ENCODE measurements at places on chromosomes 12 and 14.

GRCh38 chr12:39605501-39605900 lies 14.1 kb downstream of the ABCD2 start:
- no peak for DNase-seq

- no peak for DNase-seq
Observed at GRCh38 chr12:117300174-117300573, 61.3 kb downstream of the NOS1 start.

DNA sequence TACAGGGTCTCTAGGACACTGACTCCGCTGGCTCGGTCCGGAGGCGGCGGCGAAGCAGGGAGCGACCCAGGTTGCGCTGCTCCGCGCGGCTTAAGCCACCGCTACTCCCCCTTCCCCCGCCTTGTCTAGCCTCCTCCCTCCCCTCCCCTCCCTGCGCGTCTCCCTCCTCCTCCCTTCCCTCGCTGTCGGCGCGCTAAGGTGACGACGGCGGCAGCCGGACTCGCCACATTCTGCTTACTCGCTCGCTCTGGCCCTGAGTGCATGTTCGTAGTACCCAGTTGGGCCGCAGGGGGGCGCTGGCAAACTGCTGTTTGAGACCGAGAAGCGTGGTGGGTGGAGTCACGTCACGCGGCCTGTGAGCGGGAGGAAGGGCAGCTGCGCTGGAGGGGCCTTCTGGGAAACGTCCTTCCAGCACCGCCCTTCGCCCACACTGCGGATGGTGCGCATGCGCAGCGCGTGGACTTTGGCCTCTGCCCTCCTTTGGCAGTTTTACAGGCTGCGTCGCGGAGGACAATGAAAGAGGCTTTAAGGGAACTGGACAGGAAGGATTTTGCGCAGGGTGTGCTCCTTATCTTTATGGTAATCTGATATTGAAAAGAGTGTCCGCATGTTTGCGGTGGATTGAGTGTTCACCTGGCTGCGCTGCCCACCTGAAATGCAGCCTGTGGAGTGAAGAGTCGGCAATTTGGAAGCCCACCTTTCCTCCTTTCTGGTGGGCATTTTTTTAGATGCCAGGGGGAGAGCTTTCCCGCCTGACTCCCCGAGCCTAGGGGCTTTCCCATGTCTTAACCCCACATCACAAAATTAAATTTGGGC lies at the start of gene SCAF11:
TSS of gene SCAF11 (minus strand) at position 107 of the 816 bp plus-strand sequence. CDS start 26,407 bp downstream, outside the sequence.
- peak; percentile 92 for DNase-seq

DNA sequence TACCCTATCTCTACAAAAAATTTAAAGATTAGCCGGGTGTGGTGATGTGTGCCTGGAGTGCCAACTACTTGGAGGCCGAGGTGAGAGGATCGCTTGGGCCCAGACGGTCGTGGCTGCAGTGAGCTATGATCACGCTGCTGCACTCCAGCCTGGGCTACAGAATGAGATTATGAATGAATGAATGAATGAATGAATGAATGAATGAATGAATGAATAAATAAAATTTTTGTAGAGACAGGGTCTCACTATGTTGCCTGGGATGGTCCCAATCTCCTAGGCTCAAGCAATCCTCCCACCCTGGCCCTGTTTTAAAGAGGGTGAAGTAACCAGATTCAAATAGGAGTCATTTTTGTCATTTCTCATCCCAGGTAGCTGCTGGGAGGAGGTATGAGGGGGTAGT lies 176.2 kb upstream of the HIF1A start:
- no peak for DNase-seq

GRCh38 chr14:32374155-32374554 lies 45.1 kb downstream of the AKAP6 start:
- no peak for DNase-seq

GRCh38 chr12:26749781-26750180 lies 83.2 kb downstream of the ITPR2 start:
- DNase-seq, result no peak

- no peak for DNase-seq
Observed at GRCh38 chr12:6157482-6157881, 33.0 kb upstream of the VWF start.
